ENCODE measurements at places on chromosomes 12 and 14. TPM values are rescaled to one million over a fixed set of nuclear protein-coding genes. Genes with fewer than 3 reads are reported as not detected.
A peak's percentile ranks its signal among the peaks of the same experiment; 100 is the strongest.

The POTEM gene
- not detected for total RNA-seq

The SLC7A7 gene
- not detected for total RNA-seq

The SLC38A4 gene
- not detected for total RNA-seq

The KRT72 gene
- total RNA-seq = 1.3 TPM

The CCDC38 gene
- total RNA-seq = not detected

The CCDC184 gene
- total RNA-seq = 1.6 TPM

The CREBL2 gene
- 27.5 TPM for total RNA-seq

The CLEC6A gene
- not detected for total RNA-seq

DNA sequence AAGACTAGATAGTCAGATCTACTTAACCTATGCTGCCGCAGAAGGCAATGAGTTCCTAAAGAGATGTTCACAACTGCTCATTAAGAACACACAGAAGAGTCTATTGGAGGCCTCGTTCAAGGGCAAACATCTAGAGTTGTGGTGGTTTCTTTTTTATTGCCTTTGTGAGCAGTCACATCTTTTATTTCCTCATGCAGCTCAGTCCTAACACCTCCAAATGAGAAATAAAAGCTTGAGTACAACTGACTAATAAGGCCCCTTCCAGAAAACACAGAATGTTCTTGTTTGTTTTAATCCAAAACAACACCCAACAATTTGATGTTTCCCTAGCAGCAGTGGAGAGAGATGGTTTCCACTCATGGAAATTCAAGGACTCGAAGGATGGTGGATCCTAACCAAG is 123.5 kb upstream of the NOS1 start:
- H3K27me3 ChIP-seq = no peaks in the 10 kb centered on the region
- no peaks in the 10 kb centered on the region for H3K4me1 ChIP-seq
- no peak overlapping the region for H3K27ac ChIP-seq
- DNase-seq = no peak

GRCh38 chr12:3252450-3252891 is 175.3 kb downstream of the TSPAN9 start:
- no peak overlapping the region for H3K4me3 ChIP-seq
- H3K36me3 ChIP-seq = no peaks in the 10 kb centered on the region
- H3K4me1 ChIP-seq = no peaks in the 10 kb centered on the region
- no peak overlapping the region for H3K27ac ChIP-seq

- H3K27ac ChIP-seq = no peak overlapping the region
- H3K4me3 ChIP-seq = no peak overlapping the region
- DNase-seq = no peak
- H3K27me3 ChIP-seq = no peaks in the 10 kb centered on the region
- no peaks in the 10 kb centered on the region for H3K4me1 ChIP-seq
- H3K36me3 ChIP-seq = peaks cover 7% of the 10 kb centered on the region
Measured at GRCh38 chr12:26704684-26705460, 128.1 kb downstream of the ITPR2 start.

GRCh38 chr14:61296151-61296550 is 15.0 kb upstream of the TMEM30B start:
- DNase-seq = no peak
- H3K27me3 ChIP-seq = no peaks in the 10 kb centered on the region
- no peak overlapping the region for H3K27ac ChIP-seq
- H3K36me3 ChIP-seq = no peaks in the 10 kb centered on the region
- H3K4me3 ChIP-seq = no peak overlapping the region

DNA sequence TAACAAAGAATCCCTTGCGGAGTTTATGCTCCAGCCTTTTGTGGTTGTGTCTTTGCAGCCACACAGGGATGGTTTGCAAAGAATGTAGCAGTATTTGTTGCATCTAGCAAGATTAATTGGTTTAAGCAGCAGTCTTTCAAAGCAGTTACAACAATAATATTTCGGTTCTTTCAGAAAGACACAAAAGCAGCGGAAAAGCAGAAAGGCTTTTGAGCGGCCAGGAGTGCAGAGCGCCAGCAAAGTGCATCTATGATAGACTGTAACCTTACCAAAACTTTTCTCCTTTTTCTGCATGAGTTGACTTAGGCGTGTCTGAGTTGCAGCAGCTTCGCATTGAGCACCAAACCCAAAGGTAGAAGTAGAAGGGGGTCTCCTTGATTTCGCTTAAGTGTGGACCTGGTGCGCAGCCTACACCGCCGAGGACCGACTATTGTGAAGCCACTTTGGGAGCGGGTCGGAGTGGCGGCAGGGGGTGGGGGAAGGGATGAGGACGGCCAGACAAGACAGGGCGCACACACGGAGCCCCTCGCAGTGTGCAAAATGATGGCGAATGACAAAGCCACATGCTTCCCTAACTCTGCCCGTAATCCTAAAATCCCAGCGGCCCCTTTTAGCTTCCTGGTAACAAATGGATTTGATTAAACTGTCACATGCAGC is 1.2 kb downstream of the LMO3 start:
- H3K4me3 ChIP-seq = no peak overlapping the region
- no peaks in the 10 kb centered on the region for H3K4me1 ChIP-seq
- H3K27me3 ChIP-seq = peaks cover 7% of the 10 kb centered on the region

GRCh38 chr14:102241147-102241546 is 63.8 kb downstream of the MOK start:
- H3K4me3 ChIP-seq = no peak overlapping the region
- H3K27me3 ChIP-seq = no peaks in the 10 kb centered on the region
- H3K36me3 ChIP-seq = no peaks in the 10 kb centered on the region
- no peaks in the 10 kb centered on the region for H3K4me1 ChIP-seq
- no peak for DNase-seq

- H3K4me3 ChIP-seq = no peak overlapping the region
- no peak overlapping the region for H3K27ac ChIP-seq
- DNase-seq = no peak
- H3K36me3 ChIP-seq = no peaks in the 10 kb centered on the region
- H3K27me3 ChIP-seq = no peaks in the 10 kb centered on the region
- H3K4me1 ChIP-seq = no peaks in the 10 kb centered on the region
Measured at GRCh38 chr14:42424501-42424900, 817.8 kb downstream of the LRFN5 start.

- no peaks in the 10 kb centered on the region for H3K27me3 ChIP-seq
- H3K36me3 ChIP-seq = peaks cover 69% of the 10 kb centered on the region
- H3K4me1 ChIP-seq = no peaks in the 10 kb centered on the region
- no peak overlapping the region for H3K4me3 ChIP-seq
Measured at GRCh38 chr12:131737150-131737827, 26.4 kb downstream of the SFSWAP start.

- no peak overlapping the region for H3K4me3 ChIP-seq
- DNase-seq = no peak
- no peak overlapping the region for H3K27ac ChIP-seq
- H3K27me3 ChIP-seq = no peaks in the 10 kb centered on the region
- no peaks in the 10 kb centered on the region for H3K36me3 ChIP-seq
Measured at GRCh38 chr14:104977008-104977680, 1.0 kb downstream of the AHNAK2 start.

DNA sequence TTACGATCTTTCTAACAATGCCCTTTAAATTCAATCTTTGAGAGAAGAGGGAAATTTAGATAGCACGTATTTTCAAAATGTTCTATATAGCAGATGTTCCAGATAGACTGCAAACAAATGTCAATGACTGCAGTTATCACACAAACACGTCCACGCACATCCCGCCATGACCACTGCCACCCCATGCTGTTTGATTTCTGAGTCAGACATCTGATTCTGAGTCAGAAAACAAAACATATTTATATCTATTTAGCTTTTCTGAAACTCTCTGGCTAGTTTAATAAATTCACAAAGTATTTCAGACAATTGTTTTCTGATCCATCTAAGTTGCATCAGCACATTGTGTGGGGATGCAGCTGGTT is 105.9 kb upstream of the BCAT1 start:
- H3K4me1 ChIP-seq = peaks cover 37% of the 10 kb centered on the region
- H3K27me3 ChIP-seq = no peaks in the 10 kb centered on the region
- peak overlapping the region; percentile 83 for H3K27ac ChIP-seq
- peak; percentile 28 for DNase-seq
- H3K4me3 ChIP-seq = peak overlapping the region; percentile 99

DNA sequence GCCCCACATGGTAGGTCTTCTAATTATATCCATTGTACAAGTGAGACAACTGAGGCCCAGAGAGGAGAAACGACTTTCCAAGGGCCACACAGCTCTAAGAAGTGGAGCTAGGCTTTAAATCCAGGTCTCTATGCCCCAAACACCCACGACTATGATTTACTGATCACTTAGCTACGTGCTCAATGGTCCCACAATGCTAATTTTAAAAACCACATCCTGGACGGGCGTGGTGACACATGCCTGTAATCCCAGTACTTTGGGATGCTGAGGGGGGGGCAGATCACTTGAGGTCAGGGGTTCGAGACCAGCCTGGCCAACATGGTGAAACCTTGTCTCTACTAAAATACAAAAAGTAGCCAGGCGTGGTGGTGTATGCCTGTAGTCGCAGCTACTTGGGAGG is 8.4 kb upstream of the MLEC start:
- no peak overlapping the region for H3K27ac ChIP-seq
- H3K36me3 ChIP-seq = no peaks in the 10 kb centered on the region
- H3K4me1 ChIP-seq = peaks cover 7% of the 10 kb centered on the region

GRCh38 chr12:41174602-41175001 is 13.5 kb upstream of the PDZRN4 start:
- H3K36me3 ChIP-seq = no peaks in the 10 kb centered on the region
- H3K27me3 ChIP-seq = no peaks in the 10 kb centered on the region
- no peak overlapping the region for H3K4me3 ChIP-seq
- no peak overlapping the region for H3K27ac ChIP-seq
- H3K4me1 ChIP-seq = no peaks in the 10 kb centered on the region

DNA sequence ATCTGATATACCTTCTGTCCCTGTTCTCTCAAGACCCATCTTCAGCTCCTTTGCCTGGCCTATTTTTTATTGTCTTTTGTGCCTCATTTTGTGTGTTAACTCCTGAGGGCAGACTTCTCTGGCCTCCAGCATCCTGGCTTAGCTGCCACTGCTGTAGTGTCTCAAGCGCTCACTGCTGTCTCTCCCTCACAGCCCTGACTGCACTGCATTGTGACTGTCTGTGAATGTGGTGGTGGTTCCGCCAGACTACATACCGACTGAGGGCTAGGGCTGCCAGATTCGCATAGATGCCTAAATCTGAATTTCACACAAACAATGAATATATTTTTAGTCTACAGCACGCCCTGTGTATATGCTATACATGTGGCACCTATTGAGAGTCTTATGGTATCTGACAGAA is 1088.9 kb upstream of the TMEM132C start:
- H3K36me3 ChIP-seq = no peaks in the 10 kb centered on the region
- H3K4me3 ChIP-seq = no peak overlapping the region
- no peak overlapping the region for H3K27ac ChIP-seq
- DNase-seq = no peak
- no peaks in the 10 kb centered on the region for H3K4me1 ChIP-seq

- no peak overlapping the region for H3K27ac ChIP-seq
- no peak overlapping the region for H3K4me3 ChIP-seq
- no peaks in the 10 kb centered on the region for H3K27me3 ChIP-seq
- DNase-seq = no peak
- H3K4me1 ChIP-seq = no peaks in the 10 kb centered on the region
- peaks cover 4% of the 10 kb centered on the region for H3K36me3 ChIP-seq
Measured at GRCh38 chr12:47721431-47721973, 3.8 kb downstream of the ENDOU start.

GRCh38 chr12:85489194-85489593 is 209.2 kb downstream of the ALX1 start:
- no peak for DNase-seq
- H3K27ac ChIP-seq = no peak overlapping the region
- H3K27me3 ChIP-seq = no peaks in the 10 kb centered on the region
- no peaks in the 10 kb centered on the region for H3K36me3 ChIP-seq
- H3K4me1 ChIP-seq = no peaks in the 10 kb centered on the region

DNA sequence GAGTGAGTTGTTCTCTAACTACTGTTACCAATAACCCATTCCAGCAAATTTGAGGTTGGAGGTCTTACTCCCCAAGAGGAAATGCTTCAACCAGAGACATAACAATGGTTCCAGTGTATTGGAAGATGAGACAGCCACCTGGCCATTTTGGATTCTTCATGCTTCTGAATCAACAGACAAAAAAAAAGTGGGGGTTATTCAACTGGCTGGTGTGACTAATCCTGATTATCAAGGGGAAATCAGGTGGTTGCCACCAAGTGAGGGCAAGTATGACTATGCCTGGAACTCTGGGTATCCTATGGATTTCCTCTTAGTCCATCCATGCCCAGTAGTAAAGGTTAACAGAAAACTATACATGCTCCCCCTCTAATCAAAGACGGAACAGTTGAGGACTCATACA is 29.9 kb upstream of the ZNF641 start:
- peaks cover 5% of the 10 kb centered on the region for H3K27me3 ChIP-seq
- no peak overlapping the region for H3K4me3 ChIP-seq
- no peak overlapping the region for H3K27ac ChIP-seq
- H3K36me3 ChIP-seq = no peaks in the 10 kb centered on the region

DNA sequence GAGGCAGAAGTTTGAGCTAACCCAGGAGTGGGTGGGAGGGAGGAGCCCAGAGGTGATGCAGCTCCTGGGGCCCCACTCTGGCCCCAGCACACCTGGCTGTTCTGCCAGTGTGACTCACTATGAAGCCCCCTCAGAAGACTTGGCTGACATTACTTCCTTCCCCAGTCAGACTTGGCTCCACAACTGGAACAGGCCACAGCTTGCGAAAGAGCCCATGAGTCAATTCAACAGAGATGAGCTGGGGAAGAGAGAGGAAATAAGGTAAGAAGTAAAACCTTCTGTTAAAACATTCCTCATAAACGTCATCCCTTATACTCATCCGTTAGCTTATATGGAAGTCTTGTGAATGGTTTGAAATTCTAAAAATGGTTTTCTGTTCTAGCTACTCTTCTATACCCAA is 245.9 kb downstream of the ADAMTS20 start:
- no peaks in the 10 kb centered on the region for H3K27me3 ChIP-seq
- no peak overlapping the region for H3K27ac ChIP-seq
- H3K4me1 ChIP-seq = no peaks in the 10 kb centered on the region

DNA sequence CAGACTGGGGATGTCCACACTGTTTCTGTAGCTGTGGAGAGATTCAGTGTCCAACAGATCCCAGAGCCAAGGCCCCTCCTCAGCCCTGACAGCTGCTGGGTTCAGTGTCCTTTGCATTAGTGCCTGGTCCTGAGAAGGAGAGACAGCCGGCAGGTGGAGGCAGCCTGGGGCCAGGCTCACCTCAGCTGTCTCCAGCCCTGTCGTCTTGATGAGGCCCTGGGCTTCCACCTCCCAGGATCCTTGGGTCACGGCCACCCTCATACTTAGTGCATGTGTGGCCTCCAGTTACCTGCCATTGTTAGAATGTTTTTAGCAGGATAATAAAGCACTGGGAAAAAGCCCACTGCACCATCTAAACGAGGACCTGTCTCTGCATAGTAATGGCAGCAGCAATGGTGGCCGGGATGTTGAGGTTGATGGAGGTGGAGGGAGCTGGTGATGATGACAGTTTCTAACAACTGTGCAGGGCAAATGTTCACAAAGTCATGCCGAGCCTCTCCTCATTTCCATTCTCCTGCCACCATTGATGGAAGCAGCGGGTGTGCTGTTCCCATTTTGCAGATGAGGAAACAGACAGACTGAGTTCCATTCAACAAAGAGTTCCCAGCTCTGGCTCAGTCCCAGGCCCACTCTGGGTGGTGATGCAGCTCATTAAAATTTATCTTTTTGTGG is 17.7 kb downstream of the ASB2 start:
- peaks cover 96% of the 10 kb centered on the region for H3K4me1 ChIP-seq
- H3K4me3 ChIP-seq = peak overlapping the region; percentile 74
- no peaks in the 10 kb centered on the region for H3K36me3 ChIP-seq

Measured in CD4-positive, CD25-positive, alpha-beta regulatory T cell (primary cell).